ENCODE measurements at places on chromosomes 7 and 10.

DNA sequence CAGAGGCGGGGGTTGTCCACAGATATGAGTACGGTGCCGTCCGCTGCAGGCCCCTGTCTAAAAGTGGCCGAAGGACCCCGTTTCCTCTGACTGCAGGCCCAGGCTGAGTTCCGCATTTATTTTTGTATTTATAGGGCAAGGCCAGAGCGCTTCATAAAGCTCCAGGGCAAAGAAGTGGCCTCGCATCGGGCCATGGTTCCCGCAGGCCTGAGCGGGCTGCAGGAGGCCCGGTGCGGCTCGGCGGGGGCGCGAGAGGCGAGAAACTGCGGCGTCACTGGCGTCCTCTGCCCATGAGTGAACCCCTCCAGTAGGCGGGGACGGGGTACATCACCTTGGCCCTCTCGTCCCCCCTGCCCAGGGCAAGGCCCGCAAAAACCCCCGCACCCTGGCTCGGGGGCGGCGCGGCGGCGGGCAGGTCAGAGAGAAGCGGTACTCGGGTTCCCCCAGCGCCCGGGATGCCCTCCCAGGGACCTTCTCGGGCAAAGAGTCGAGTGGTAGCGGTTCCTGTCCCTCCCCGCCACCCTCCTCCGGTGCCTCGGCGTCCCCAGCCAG lies 355.7 kb downstream of the DNAJB6 start:
- no peak for DNase-seq

DNA sequence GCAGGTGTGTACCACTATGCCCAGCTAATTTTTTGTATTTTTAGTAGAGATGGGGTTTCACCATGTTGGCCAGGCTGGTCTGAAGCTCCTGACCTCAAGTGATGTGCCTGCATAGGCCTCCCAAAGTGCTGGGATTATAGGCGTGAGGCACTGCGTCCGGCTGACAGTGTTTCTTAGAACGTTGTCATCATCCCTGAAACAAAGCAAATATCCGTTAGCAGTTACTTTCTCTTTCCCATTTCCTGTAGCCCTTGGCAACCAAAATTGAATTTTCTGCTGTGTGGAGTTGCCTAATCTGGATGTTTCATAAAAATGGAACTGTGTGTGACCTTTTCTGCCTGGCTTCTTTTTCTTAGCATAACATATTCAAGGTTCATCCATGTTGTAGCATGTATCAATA lies 22.4 kb downstream of the ZNF33A start:
- no peak for DNase-seq

DNA sequence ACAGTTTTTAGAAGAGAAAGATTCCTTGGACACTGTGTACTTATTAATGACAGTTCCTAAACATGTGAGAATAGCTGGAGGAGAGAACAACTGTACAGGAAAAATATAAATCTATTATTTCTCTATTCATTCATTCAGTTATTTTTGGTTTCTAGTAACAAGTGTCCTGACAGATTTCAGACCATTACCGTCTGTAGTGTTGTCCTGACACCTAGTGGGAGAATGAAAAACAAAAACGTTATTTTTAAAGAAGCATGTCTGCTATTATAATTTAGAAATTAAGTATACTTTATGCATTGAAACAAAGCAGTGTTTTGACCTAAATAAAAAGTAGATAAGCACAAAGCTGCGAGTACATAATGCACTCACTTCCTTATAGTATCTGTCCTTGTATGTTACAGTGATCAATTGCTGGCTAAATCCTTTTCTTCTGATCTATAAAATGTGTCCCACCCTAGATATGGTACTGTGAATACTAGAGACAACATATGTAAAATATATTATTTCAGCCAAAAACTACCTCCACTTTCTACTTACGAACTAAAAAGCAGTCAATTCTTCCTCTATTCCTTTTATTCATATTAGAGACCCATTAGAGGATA lies 575.6 kb downstream of the ARL4A start:
- no peak for DNase-seq

DNA sequence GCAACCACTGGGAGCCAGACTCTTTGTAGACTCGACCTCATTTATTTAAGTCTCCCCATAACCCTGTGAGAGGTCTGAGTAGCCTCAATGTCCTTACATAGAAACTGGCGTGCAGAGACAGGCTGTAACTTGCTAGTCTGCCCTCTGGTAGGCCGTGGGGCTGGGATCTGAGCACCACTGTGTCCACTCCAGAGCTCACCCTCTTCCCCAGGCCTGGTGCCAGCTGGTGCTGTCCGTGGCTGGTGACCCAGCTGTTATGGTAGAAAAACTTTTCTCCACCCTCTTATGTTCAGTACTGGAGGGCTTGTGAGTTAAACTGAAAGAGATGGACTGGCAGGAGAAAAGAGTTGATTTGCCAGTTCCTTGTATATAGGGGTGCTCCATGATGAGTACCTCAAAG lies 41.9 kb downstream of the ADAMTS14 start:
- DNase-seq = no peak

DNA sequence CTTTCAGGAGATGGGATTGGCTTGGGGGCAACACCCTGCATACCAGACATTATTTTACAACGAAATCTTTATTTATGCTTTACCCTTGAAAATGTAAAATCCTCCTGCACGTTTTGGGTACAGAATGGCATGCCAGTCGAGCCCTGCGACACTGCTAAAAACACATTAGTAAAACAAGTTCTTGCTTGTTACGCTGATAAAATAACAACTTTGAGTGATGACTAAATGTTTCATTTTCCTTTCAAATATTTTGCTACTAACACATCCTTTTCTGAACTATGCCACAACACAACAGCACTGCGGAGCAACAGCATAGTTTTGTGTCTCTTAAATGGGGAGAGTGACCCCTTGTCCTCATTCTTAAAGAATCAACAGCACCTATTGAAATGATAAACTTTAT lies 76.0 kb upstream of the SEMA3D start:
- no peak for DNase-seq

- no peak for DNase-seq
Measured at GRCh38 chr10:124627866-124628675, 116.1 kb downstream of the FAM53B start.

- no peak for DNase-seq
Measured at GRCh38 chr7:80145780-80146422, 11.3 kb downstream of the GNAI1 start.

DNA sequence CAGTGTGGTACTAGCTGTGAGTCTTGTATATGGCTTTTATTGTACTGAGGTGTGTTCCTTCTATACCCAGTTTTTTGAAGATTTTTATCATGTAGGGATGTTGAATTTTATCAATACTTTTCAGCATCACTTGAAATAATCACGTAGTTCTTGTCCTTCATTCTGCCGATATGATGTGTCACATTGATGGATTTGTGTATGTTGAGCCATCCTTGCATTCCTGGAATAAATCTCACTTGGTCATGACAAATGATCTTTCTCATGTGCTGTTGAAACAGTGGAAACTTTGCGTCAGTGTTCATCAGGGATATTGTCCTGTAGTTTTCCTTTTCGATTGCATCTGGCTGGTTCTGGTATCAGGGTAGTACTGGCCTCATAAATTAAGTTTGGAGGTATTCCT lies 7.1 kb upstream of the PRKAR1B start:
- DNase-seq = no peak

DNA sequence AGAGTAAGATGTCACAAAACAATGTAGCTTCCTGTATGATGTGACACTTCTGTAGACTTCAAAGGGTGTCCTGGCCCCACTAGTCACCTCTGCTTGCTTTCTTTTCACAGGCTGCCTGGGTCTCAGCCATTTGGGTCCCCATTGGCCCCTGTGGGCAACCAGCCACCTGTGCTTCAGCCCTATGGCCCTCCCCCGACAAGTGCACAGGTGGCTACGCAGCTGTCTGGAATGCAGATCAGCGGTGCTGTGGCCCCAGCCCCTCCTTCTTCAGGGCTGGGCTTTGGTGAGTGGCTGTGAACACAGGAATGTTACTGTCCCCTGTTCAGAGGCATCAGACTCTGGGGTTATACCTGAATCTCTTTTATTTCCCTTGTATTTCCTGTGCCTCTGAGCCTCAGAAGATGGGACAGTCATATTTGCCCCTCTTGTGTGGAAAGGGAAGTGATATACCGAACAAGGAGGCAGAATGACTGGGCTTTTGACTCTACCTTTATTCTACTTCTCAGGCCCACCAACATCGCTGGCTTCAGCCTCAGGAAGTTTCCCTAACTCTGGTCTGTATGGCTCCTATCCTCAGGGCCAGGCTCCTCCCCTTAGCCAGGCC lies 15.4 kb downstream of the SEC24C start:
- no peak for DNase-seq

GRCh38 chr10:1290071-1290471 lies 233.9 kb downstream of the WDR37 start:
- DNase-seq = no peak

- no peak for DNase-seq
Measured at GRCh38 chr7:138738114-138738513, 37.0 kb upstream of the SVOPL start.

- DNase-seq = no peak
Measured at GRCh38 chr7:112743811-112744210, 46.4 kb downstream of the TMEM168 start.

DNA sequence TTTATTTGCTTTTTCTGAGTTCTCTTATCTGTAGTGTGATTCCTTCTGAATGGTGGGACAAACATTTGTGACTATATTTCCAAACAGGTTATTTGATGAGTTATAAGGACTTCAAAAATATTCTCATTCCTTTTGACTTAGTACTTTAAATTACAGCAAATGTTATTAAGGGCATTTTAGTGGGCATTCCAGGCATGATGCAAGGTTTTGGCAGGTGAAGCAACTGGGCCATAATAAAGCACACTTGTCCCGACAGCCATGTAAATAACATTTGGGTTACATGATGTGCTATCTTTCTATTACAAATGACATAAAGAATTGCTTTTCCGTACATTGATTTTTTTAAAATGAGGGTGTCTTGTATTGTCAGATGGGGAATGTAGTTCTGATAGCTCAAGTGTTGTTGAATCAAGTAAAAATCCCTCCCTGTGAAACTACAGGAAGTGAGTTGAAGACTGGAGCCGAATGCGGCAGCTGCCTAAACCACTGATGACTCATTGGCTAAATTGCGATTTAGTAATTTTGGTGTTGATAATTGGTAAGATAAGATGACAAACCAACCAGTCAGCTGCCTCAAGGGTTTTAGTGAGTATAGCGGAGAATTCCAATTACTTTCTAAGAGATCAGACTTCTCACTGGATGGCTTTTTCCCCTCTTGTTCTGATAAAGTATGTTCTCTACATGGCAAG lies 231.3 kb upstream of the NPY start:
- DNase-seq = no peak

DNA sequence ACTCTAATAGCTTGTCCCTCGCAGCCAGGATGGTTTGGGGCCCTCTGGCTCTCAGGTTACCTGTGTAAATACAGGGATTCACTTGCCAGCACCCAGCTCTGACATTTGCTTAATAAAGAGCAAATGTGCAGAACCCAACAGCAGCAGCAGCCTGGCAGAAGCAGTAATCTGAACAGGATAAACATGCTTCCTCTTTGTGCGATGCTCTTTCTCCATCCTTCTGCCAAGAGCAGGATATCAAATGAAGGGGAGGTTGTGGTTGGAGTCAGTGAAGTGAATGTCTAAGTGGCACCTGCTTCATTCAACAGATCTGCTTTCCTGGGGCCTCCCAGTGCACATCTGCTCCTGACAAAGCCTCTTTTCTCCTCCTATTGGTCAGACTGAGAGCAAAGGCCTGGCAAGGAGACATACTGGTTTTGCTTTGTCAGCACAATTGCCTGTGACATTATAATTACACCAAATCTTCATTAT lies 130.3 kb downstream of the NRF1 start:
- no peak for DNase-seq
